RWPE2 (cell line): ENCODE measurements at places on chromosomes 7 and 10.

- no peak overlapping the region for H3K4me3 ChIP-seq
- peaks cover 3% of the 10 kb centered on the region for H3K4me1 ChIP-seq
- no peak for DNase-seq
- H3K27ac ChIP-seq = no peak overlapping the region
- no peaks in the 10 kb centered on the region for H3K36me3 ChIP-seq
Observed at GRCh38 chr10:4514445-4515108, 311.4 kb upstream of the AKR1E2 start.

DNA sequence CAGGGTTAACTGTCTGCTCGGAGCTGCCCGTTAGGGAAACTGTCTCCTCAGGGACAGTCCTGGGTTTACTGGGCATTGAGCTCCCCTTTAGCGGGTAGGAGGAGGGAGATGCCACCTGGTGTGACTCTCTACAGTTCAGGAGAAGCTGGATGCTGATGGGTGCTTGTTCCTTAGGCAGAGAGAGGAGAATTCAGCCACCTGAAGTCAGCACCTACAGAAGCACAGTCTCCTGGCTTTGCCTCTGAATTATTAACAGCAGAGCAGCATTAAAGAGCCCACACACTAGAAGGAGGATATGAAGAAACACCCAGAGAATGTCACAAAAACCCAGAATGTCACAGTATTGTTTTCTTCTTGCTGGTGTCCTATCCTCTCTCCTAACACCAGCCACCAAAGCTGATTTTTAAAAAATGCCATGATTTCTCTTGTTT, 696 bp downstream of the GIMAP4 start:
- H3K27me3 ChIP-seq = no peaks in the 10 kb centered on the region
- DNase-seq = no peak
- no peaks in the 10 kb centered on the region for H3K4me1 ChIP-seq

DNA sequence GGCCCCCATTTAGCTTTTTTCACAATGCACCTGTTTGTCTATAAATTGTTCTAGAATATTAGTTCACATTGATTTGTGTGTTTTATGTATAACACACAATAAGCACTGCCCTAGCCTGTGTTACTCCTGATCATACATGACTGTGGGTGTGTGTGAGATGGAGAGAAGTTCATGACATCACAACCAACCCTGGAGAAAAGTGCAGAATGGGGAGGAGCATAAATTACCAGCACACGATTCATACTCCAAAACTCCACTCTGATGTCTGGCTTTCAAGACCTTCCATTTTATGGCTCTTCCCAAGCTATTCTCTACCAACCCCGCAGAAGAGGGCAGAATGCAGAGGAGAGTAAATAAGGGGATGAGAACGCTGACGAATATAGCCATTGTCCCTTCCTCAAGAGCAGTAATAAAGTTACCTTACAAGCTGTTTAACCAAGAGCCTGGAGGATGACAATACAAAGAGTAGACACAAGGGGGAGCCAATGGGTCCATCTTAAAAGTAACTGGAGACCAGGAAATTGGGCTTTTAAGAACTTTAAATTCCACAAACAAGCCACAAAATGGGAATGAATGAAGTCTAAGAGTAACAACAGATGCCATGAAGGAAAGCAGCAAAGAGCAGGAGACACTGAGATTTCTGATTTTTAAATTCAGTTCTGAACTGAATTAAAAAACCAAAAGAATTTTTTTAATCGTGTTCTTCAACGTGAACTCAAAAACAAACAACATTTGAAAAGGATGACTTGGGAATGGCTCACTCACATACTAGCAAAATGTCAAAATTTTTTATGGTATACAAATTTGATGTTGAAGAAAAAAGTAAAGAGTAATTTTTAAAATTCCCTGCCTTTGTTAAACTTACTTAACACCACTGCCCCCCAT, 159.6 kb downstream of the PARD3 start:
- no peaks in the 10 kb centered on the region for H3K27me3 ChIP-seq
- no peaks in the 10 kb centered on the region for H3K4me1 ChIP-seq
- no peak overlapping the region for H3K27ac ChIP-seq
- H3K36me3 ChIP-seq = no peaks in the 10 kb centered on the region
- no peak for DNase-seq

GRCh38 chr7:124101173-124101768, 68.4 kb upstream of the TMEM229A start:
- DNase-seq = no peak
- no peaks in the 10 kb centered on the region for H3K36me3 ChIP-seq
- no peak overlapping the region for H3K27ac ChIP-seq
- peaks cover 8% of the 10 kb centered on the region for H3K27me3 ChIP-seq
- no peaks in the 10 kb centered on the region for H3K4me1 ChIP-seq
- no peak overlapping the region for H3K4me3 ChIP-seq

DNA sequence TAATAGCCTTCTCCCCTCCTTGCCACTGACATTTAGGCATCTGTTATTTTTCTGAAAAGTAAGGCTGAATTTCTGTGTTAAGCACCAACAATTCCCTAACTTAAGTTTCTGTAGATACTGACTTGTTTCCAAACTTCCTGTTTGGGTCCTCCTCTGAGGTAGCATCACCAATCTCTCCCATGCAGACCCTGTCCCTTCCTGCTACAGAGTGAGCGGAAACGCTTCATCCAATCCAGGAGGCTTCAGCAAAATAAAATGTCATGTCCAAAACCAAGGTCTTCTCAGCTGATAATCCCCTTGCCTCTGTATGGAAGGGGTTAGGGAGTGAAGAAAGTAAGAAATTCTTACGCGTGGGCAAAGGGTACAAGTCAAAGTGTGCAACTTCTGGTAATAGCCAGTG, 29.9 kb downstream of the XPNPEP1 start:
- no peak overlapping the region for H3K4me3 ChIP-seq
- DNase-seq = no peak
- no peaks in the 10 kb centered on the region for H3K27me3 ChIP-seq
- peaks cover 16% of the 10 kb centered on the region for H3K4me1 ChIP-seq
- no peak overlapping the region for H3K27ac ChIP-seq

DNA sequence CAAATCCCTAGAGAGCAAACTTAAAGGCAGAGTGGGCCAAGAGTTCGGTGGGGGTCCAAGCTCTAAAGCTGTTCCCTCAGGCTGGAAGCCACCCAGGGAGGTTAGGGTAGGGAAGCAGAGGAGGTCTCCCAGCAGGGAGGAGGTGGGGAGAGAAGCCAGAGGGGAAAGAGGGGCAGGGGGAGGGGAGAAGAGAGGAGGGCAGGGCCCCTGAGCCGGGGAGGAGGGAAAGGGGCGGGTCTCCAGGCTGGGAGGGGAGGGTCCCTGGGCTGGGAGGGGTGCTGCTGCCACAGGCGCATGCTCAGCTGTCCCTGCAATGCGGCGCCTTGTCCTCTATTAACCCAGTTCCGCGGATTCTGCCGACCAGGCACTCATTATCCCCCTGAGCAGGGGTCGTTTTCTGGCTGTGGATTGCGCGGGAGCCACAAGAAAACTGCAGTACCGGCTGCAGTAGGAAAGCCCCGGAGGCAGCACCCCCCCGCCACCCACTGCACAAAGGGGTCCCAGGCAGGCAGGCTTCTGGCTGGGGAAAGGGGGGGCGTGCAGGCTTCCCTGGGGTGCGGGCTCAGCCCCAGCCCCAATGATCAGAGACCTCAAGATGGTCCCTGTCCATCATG, 49.3 kb downstream of the CAMK2B start:
- DNase-seq = peak; percentile 58
- H3K4me3 ChIP-seq = no peak overlapping the region
- H3K27me3 ChIP-seq = no peaks in the 10 kb centered on the region
- no peaks in the 10 kb centered on the region for H3K4me1 ChIP-seq
- H3K27ac ChIP-seq = no peak overlapping the region
- no peaks in the 10 kb centered on the region for H3K36me3 ChIP-seq

DNA sequence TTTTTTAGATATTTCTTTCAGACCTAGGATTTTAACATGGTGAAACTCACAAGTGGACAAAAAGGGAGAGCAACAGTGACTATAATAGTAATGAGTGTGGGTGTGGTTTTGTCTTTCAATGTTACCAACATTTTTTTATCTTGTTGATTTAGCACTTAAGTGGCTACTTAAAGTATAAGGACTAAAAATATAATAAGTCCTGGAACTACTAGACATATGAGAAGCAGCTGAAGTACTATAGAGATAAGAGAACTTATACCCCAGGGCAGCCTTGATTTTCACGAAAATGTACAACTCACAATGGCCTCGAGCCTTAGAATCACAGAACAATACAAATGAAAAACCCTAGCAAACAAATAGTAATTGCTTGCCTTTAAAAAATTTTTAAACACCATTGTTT, 1151.8 kb downstream of the TYW1 start:
- no peaks in the 10 kb centered on the region for H3K36me3 ChIP-seq
- H3K27me3 ChIP-seq = no peaks in the 10 kb centered on the region

- no peaks in the 10 kb centered on the region for H3K36me3 ChIP-seq
- H3K27me3 ChIP-seq = no peaks in the 10 kb centered on the region
- peak overlapping the region; percentile 30 for H3K27ac ChIP-seq
Observed at GRCh38 chr10:21372651-21373410, 152.7 kb downstream of the SKIDA1 start.
